Fibroblast of skin of abdomen (primary cell): ENCODE measurements at places on chromosomes 2 and 18.

DNA sequence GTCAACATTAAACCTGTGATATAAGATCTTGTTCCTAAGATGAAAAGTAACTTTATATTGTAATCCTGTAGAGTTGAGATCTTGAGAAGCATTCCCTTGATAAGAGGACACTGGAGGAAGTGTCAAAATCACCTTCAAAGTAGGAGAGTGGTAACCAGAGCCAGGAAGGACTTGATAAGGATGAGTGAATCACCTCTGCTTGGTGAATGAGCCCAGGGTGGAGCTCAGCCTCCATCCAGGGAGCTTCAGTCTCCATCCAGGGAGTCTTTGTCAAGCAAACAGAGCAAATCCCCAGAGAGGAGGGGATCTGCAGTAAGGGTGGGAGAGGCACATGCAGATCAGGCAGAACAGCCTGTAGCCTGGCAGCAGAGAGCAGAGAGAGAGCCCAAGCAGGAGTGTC lies 167.1 kb upstream of the SIX2 start:
- DNase-seq, result no peak

DNA sequence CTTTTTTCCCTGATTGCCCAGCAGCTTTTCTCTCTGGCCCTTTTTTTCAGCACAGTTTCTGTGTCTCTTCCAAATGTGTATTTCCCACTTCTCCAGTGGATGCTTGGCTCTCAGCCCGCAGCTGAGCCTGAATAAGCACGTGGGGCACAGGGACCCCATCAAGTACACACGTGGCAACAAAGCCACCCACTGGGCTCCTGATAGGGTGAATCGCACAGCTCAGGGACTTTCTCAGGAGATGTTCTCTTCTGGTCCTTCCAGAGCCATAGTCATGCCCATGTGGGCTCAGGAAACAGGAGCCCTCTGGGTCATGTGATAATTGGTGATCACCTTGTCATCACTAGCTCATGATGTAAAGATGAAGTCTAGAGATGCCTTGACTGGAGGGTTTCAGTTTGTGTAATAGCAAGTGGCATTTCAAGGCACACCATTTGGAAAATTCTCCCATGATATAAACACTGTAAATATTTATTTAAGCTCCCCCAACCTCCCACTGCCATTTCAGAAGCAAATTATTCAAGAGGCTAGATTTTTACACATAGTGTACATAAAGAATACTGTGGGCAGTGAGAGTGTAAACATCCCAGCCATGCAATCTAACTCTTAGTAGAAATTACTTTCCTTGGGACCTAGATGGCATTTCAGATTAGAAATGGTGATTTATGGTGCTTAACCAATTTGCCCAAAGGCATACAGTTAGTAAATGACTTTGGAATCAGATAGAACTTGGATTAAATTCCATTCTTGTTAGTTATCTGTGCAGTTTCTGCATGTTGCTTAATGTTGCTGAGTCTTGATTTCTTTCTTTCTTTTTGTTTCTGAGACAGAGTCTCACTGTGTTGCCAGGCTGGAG lies 597.5 kb downstream of the SLC4A3 start:
- peak; percentile 90 for DNase-seq

GRCh38 chr2:237319887-237320286 lies 94.1 kb downstream of the COL6A3 start:
- DNase-seq, result no peak

DNA sequence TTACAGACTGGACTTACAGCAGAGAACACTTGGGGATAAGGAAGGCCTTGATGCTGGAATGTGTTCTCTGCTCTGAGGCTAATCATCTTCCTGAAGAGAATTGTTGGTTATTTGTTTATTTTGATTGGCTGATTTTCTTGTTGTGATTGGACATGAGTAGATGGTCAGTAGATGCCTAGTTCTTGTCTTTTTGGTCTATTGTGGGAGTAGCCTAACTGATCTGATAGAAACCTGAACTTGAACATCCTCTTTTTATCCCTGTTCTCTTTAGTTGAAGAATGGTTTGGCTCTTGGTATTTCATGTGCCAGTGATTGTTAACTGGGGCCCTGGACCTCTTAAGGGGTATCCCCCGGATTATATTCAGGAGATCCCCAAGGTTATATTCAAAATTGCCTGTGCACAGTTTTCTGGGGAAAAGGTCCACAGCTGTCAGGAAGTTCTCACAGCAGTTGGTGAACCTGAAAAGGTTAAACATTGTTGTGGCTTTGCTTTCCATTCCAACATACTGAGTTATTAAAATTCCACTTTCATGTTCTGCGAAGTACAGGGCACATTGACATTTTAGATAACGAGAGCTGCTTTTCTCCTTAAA lies 13.6 kb downstream of the TWSG1 start:
- DNase-seq, result peak; percentile 27

DNA sequence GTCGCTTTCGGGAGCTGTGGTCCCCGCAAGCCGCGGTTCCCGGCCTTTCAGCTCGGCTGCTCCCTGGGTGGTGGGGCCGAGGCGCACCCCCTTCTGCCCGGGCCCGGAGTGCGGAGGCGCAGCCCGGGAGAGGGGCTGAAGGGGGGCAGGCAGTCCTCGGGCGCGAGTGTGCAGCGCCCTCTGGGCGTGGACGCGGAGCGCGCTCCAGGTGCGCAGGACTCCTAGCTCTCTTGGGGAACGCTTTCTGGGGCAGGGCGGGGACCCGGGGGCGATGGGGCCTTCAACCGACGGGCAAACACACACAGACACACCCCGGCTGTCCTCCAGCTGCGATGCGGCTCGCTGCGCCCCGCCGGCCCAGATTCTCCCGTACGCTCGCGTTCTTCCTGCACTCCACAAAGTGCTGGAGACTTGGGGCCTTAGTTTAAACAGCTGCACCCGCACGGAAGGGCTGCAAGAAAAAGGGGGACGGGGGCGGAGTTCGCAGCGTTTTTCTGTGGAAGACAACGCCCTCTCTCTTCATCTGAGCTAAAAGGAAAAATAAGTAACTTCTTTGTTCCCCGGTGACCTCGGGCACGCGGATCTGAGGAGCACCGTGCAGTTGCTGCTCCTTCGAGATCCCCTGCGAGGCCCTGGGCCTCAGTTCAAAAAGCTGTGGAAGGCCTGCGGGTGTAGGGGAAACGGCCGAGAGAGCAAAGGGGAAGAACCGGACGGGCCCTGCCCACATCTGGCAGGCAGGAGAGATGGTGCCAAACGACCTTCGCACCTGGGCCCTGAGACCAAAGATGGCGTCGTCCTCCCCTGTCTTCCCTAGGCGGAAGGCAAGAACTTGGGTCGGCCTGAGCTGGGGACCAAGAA lies 593 bp upstream of the SDC1 start:
- DNase-seq, result no peak

DNA sequence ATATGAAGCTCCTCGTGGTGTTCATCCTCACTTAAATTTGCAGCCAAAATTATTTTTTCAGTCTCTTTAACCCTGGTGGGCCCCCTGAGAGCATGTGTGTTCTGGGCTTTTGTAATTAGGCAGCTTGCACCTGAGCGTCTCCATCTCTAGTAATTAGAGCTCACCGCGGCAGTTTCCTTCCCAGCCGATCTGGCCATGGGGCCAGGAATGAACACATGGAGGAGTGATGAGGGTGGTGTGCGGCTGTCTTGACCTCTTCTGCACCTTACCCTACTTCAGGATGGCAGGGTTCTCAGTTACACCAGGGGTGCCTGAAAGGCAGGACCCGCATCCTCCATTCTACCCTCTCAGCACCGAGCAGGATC lies 98.5 kb downstream of the AFF3 start:
- DNase-seq, result no peak

- no peak for DNase-seq
Observed at GRCh38 chr2:218360453-218360852, 3.8 kb downstream of the CATIP start.

GRCh38 chr2:194706179-194706578 lies 950.8 kb upstream of the SLC39A10 start:
- no peak for DNase-seq
